ENCODE measurements at places on chromosomes 6 and 20.

DNA sequence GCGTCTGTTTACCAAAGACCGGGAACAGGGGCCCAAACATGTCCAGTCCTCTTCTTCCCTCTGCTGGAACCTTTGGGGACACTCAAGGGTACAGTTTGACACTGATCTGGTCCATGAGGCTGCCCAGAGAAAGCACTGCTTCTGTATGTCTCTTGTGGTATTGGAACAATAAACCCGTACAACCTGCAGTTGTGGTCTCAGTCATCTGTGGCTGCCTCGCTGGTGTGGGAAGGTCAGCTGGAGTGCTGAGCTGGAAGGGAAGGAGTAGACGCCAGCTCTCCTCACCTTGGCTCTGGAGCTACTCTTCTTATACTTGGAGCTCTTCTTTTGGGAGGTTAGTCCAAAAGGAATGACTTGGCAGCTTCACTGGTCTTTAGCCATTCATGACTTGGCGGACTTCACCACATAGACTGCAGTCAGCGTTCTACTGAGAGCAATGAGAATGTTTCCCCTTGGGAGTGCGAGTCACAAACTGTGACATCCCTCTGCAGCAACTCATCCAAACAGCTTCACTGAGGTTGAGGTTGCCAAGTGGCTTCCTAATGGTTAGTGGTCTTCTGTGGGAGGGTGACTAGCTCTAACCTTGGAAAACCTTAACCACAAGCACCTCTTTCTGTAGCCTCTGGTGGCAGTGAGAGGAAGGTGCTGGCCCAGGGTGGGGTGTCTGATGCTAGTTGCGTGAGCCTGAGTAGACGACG, 81.2 kb downstream of the ASXL1 start:
- DNase-seq, result no peak

DNA sequence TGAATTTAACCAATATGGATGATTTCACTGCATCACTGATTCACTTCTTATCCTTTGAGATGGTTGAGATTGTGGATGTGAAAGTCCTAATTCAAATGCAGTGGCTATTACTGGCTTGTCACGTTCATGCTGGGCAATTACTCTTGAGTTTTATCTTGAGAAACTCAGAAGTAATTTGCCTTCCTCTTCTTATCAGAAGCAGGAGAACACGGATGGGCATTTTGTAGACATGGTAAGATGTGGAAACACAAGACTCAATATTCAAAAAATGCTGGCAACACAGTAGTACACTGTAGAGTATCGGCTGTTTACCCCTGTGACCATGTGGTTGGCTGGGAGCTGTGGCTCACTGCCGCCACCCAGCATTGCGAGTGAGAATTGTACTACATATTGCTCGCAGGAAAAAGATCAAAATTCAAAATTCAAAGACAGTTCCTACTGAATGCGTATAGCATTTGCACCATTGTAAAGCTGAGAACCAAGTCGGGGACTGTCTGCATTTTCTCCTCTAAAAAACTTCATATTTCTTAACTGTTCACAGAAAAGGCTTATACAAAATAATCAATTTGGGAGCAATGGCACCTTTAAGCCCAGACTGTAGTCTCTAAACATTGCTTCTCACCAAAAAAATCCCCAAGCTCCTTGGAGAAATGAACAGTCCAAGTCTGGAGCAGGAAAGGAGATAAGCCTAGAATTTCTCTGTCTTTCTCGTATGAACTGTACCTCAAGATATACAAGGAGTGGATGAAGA, 61.9 kb upstream of the ELOVL5 start:
- DNase-seq, result peak; percentile 2

GRCh38 chr6:51147756-51148155, 329.1 kb downstream of the TFAP2B start:
- DNase-seq, result no peak

GRCh38 chr20:13325033-13325432, 104.0 kb downstream of the ISM1 start:
- DNase-seq, result no peak

- no peak for DNase-seq
Measured at GRCh38 chr20:57047281-57048026, 219.0 kb downstream of the BMP7 start.

- no peak for DNase-seq
Measured at GRCh38 chr6:158409451-158409850, 97.2 kb downstream of the TULP4 start.

- no peak for DNase-seq
Measured at GRCh38 chr6:132188556-132189264, 212.6 kb downstream of the MOXD1 start.

DNA sequence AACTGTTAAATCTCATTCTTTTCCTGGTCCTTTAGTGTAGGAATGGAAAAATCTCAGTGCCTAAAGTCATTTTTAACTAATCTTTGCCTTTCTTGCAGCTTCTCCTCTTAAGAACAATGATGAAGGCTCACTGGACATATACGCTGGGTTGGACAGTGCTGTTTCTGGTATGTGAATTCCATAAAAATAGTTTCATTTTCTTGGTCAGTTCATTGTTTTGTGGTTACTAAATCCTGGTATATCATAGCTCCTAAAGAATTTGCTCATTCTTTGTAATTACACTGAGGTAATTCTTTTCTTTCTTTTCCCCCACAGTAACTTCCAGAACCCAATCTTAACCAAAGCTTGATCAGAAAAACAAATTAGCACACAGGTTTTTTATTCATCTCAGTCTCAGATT, 23.4 kb downstream of the CASP8AP2 start:
- no peak for DNase-seq

DNA sequence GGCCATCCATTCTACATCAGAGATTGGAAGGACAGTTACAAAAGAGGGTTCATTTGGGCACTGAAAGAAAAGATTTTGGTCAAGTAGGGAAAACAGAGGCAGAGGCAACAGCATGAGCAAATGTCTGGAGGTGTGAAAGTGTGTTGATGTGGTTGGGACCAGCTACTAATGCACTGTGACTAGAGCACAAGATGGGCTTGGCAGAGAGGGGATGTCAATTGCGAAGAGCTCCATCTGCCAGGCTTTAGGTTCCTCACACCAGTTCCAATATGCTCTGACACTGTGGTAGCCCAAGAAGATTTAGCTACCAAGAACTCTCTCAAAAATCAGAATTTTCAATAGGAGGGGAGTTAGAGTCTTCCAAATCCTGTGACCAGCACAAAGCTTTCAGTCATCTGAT, 42.1 kb downstream of the TRAF3IP2 start:
- no peak for DNase-seq

DNA sequence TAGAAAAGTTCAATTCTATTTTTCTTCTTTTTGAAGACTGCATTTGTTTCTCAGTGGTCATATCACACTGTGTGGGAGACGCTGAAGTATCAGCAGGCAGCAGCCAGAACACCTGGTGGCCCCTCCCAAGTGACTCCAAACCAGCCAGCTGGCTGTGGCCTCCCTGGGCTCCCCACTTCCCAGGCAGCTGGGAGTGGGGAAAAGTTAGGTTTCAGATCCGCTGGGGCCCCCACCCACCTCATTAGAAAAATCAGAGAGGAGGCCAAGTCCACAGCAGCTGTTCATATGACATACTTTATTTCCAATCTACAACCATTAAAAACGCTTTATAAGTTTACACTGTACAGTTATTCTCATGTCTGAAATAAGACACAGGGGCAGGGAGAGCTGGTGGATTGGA, 3.6 kb upstream of the DSN1 start:
- DNase-seq, result no peak

DNA sequence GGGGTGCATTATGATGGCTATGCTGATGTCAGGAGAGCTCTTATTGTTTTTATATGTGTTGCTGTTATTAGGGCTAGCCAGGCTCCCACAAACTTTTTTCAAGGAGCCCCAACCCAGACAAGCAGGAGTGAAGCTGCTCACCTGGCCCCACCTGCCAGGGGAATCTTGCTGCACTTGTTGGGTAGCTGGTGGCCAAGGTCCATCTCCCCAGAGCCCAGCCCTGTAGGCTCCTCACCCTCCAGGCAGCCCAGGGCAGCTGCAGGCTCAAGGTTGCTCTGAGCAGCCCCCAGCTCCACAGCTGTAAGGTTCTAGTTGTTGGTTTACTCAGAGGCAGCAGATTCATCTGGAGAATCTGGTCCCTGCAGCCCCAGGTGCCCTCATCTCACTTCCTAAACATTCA, 46.8 kb upstream of the SIRPA start:
- DNase-seq, result no peak
